Activated T-helper 1 cell treated with Interleukin-2 at 50 U/mL for 16 hours (primary cell): ENCODE measurements at places on chromosomes 2 and 18.

- DNase-seq: no peak
These were observed 155.6 kb downstream of the TTC27 start for GRCh38 chr2:32783469-32783868.

DNA sequence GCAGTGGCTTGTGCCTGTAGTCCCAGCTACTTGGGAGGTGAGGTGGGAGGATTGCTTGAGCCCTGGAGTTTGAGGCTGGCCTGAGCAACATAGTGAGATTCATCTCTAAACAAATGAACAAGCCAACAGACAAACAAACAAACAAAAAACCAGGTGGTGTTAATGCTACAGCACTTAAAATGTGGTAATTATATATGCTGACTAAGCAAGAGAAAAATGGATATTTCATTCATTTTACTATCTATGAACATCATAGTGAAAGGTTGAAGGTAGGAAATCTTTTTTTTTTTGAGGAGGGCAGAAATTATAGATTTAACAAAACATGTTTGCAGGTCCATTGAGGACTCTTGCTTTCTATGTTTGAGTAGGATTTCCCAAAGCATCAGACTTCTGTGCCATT lies 42.2 kb upstream of the THOC1 start:
- no peak for DNase-seq

- DNase-seq: no peak
These were observed 25.3 kb downstream of the ADCY3 start for GRCh38 chr2:24894750-24895149.

GRCh38 chr2:239928391-239929350 lies 96.5 kb downstream of the NDUFA10 start:
- DNase-seq: no peak

DNA sequence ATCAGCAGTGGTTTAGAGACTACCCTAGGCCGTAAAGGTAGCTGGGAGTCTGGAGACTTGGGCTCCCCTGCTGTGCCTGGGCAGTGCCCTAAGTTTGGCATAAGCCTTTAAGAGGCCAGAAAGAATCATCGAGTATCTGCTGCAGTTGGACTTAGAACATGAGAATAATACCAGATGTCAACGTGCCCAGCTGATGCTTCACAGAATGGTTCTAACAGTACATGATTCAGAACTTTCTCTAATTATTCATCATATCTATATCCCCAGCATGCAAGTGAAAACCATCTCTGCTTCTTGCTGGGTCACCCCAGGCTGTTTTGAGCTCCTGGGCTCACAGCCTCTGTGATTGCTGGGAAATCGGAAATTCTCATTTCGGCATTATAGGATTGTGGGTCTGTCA lies 118.1 kb downstream of the NCK2 start:
- DNase-seq: no peak

DNA sequence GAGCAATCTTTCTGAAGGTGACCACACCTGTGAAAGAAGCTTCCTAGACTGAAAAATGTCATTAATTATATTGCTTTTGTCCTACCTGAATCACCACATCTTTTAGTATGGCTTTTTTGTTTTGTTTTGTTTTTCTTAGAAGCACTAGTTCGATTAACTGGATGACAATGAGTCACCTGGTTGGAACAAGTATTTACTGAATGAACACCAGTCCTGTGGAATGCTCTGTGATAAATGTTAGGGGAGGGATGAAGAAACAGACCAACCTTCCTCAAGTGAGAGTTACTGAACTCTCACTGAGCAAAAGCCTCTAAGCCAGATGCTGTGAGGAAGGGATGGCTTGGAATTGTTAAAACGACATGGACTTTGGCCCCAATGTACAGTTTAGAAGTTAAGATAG lies 26.8 kb upstream of the DCC start:
- no peak for DNase-seq
